ENCODE measurements at places on chromosomes 2 and 18. TPM values are rescaled to one million over a fixed set of nuclear protein-coding genes. Genes with fewer than 3 reads are reported as not detected.

IHH gene
- total RNA-seq, result 0.15 TPM

ANKRD29 gene
- total RNA-seq, result not detected

TRIP12 gene
- total RNA-seq, result 257 TPM

ZC3H15 gene
- total RNA-seq, result 286 TPM

ASXL3 gene
- not detected for total RNA-seq

FBXO15 gene
- total RNA-seq, result not detected

ALPG gene
- total RNA-seq, result not detected

SLC9A4 gene
- not detected for total RNA-seq

NCKAP5 gene
- total RNA-seq, result not detected

ST6GAL2 gene
- not detected for total RNA-seq

PLCL1 gene
- total RNA-seq, result not detected

RUFY4 gene
- total RNA-seq, result not detected

AQP4 gene
- total RNA-seq, result 0.20 TPM

HPCAL1 gene
- 23.3 TPM for total RNA-seq

FAM110C gene
- total RNA-seq, result 1.2 TPM

TMEM37 gene
- total RNA-seq, result 23.7 TPM

TMEM178A gene
- total RNA-seq, result not detected

ZNF512 gene
- total RNA-seq, result 38.1 TPM

EXOC6B gene
- 15.9 TPM for total RNA-seq

USP14 gene
- total RNA-seq, result 57.4 TPM

IL1B gene
- total RNA-seq, result not detected
